Stimulated activated CD8-positive, alpha-beta memory T cell treated with anti-CD3 and anti-CD28 coated beads, Interleukin-4, amount 100 ng/mL, for 4 hours (primary cell): ENCODE measurements at places on chromosomes 4 and X.

- no peak for DNase-seq
These were observed 375 bp downstream of the FGFR3 start for GRCh38 chr4:1793496-1793840.

DNA sequence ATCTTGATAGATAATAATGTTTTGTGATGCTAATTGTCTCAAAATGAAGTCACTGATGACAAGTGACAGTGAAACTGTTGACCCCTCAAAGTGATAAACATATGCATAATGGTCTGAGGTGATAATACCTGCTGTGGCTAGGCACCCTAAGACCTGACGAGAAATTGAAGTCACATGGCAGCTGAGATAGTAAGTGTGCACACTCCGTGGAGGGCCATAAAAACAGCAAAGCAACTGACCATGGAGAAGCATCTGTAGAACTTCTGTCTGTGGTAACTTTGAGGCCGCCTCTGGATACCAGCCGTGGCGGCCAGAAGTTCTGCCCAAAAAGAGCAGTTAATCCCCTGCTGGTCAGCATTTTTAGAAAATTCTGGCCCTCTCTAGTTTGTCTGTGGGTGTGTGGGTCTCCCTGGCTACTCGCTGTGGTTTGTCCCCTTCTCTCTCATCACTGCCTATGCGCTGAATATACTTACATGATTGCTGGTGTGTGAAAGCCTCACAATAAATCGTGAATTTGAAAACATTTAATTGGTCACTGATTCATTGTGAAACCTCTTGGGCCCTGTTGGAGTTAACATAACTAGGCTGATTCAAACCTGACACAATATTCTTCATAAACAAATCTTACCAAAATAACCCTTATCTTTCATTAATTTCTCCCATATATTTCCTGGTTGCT is 50.6 kb downstream of the CCDC149 start:
- DNase-seq: no peak

GRCh38 chrX:15043538-15043937 is 170.3 kb downstream of the MOSPD2 start:
- DNase-seq: no peak

DNA sequence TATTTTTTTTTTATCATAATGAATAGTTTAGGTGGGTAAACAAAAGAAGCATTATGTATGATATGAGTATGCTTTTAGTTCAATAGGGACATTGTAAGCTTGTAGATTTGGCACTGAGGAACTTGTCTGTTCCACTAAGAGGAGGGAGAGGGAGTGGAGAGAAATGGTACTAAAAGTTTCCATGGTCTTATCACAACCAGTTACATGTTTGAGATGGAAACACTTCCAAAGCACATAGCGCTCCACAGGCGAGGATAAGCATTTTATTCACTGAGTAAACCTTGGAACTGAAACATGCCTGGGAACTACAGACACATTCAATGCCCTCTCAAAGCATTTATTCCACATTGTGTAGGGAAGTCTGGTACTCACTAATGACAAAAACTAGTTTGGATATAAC is 15.5 kb downstream of the MYOZ2 start:
- no peak for DNase-seq

GRCh38 chr4:112109360-112110058 is 35.7 kb upstream of the FAM241A start:
- no peak for DNase-seq

- no peak for DNase-seq
These were observed 123.5 kb upstream of the WDR1 start for GRCh38 chr4:10239982-10240654.

GRCh38 chrX:2707334-2707760 is 16.3 kb downstream of the CD99 start:
- DNase-seq: no peak

DNA sequence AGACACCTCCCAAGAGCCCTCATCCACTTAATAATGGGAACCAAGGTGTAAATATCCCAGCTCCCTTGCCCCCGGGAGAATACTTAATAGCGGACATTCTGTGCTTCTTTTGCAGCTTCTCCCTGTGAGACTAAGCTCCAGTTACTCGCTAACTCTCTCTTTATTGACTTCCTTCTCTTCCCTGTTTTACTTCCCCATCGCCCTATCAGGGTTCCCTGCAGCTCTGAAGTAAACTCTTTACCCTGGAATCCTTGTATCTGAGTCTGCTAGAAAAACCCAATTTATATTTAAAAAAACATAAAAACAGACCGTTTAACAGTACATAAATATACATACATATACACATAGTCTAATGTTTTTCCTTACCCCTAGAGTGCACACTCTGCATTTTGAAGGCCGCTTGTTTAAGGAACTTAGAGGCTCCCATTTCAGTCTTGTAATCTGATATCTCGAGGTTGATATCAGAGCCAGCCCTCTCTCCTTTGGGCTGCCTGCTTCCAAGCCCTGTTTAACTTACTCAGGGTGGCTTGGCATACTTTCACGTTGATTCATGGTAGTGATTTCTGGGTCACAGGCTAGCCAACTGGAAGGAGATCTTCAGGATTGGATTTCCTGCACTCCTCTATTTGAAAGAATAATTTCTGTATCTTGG is 177.4 kb upstream of the SCML1 start:
- DNase-seq: no peak

GRCh38 chrX:97909245-97909644 is 1025.5 kb downstream of the RPA4 start:
- no peak for DNase-seq

GRCh38 chr4:161133586-161134276 is 1030.1 kb downstream of the FSTL5 start:
- DNase-seq: no peak

GRCh38 chrX:148574237-148574973 is 74.0 kb downstream of the AFF2 start:
- DNase-seq: no peak

GRCh38 chr4:26685250-26685649 is 101.4 kb downstream of the TBC1D19 start:
- DNase-seq: no peak

DNA sequence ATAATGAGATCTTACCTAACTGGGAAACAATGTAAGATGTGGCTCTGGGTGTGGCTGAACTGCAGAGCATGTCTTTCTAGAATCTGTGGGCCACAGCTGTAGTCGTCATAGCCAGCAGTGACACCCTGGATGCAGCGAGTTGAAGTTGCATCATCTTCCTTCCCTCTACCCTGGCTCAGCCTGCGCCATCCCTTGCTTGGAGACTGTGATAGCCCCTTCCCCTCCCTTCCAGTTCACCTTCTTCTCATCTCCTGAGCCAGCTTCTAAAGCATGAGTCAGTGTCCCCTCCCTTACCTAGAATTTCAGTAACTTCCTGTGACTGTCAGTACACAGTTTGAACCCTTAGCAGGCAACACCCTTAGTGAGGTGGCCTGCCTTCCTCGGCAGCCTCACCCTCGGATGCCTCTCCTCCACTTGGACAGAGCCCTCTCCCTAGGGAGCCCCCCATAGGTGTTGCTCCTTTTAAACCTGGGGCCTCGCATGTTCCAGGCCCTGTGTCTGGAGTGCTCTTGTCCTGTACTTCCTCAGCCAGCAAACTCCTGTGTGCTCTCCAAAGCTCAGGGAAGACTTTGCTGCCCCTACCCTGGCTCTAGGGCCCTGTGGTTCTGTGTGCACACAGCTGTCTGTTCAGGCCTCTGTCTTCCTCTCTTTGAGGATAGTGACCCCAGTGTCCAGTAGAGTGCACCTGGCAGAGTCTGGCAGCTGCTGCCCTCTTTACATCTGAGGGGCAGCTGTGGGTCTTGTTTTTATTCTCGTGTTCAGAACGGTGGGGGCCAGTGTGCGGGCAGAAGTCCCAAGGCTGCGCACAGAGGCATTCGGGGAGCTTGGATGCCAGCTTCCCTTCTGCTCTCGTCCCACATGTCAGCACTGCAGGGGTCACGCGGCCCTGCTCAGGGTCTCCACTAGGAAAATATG is 43.7 kb upstream of the TADA2B start:
- no peak for DNase-seq

DNA sequence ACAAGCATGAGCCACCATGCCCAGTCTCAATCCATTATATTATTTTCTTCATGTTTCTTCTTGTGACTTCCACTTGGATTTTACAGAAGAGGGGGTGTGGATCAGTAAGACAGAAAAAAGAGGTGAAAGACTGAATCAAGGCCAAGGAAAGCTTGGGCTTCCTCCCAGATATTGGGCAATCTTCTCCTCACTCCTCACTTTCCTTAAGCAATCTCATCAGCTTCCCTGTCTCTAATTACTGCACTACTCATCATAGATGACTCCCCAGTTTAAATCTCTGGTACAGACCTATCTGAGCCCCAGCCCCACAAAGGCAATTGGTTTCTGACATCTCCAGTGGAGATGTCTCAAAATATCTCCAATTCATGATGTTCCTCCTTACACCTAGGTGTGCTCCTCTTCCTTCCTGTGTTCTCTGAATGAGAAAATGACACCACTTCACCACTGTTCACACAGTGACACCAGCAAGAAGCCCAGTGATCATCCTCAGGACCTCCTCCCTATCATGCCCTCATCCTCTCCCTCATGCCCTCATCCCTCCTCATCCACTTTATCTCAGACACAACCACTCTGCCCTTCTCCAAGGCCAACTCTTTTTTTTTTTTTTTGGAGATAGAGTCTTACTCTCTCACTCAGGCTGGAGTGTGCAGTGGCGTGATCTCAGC is 44.8 kb upstream of the HERC6 start:
- DNase-seq: no peak

DNA sequence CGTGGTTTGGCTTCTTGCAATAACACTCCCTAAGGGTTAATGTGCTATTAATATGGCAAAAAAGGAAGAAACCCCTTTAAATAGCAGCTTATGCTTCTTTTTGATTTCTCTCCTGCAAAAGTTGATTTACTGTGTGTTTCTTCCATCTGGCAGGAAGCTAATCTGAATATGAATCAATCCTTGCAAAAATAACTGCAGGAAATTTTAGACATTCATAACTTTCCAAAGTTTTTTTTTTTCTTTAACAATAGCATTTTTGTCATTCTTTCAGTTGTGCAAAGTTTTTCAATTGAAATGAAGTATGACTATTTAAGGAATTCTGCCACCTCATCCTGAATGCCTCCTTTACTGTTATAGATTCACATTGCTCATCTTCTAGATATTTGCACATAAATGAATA is 115.6 kb downstream of the SPANXA1 start:
- no peak for DNase-seq

DNA sequence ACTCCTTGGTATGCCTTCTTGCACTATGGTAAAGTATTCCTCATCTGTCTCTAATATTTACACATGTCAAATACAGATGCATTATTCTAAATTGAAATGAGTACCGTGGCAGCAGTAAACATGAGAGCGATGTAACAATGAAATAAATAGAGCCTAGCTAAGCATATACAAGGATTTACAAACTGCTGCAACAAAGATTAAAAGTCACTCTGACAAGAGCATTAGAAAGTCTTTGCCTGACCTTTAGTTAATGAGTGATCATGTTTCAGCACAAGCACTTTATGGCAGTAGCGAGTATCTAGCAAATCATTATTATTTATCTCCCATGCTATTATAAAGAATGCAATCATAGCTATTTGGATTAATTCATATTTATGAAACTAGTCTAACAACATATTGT is 547.0 kb upstream of the NDST4 start:
- DNase-seq: no peak

- no peak for DNase-seq
These were observed 18.0 kb downstream of the RPS3A start for GRCh38 chr4:151117371-151117962.

- no peak for DNase-seq
These were observed 1.2 kb downstream of the SLC10A3 start for GRCh38 chrX:154489182-154489581.

GRCh38 chrX:104193485-104193884 is 27.2 kb downstream of the FAM199X start:
- DNase-seq: no peak

DNA sequence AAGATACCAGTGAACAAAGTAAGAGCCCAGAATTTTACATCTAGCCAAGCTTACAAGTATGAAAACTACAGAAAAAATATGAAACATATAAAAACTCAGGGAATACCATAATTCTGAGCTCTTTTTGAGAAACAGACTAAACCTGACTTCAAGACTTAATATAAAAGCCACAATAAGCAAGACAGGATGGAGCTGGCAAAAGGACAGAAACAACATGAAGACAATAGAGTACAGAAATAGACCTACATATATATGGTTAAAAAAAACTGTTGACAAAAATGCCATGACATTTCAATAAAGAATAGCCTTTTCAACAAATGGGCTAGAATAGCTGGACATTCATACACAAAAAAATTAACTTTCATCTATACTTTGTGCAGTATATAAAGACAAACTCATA is 49.4 kb downstream of the UBA6 start:
- DNase-seq: no peak

- no peak for DNase-seq
These were observed 76.5 kb upstream of the BOD1L1 start for GRCh38 chr4:13704035-13704434.

DNA sequence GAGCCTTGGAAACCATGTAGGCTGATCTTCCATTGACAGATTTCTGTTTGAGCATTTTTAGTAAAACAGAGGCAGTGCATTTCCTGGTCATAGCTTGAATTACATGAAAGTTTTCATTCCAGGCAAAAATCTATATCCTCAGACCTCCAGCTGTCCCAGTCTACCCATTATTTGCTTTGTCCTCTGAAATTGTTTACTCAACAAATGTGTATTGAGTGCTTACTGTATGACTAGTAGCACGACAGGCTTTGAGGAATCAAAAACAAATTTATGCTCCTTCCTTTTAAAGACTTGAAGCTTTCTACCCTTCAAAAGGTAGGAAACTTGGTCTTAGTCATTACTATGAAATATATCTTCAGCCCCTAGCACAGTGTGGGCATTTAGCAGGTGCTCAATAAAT is 307.9 kb upstream of the IGFBP7 start:
- DNase-seq: no peak

DNA sequence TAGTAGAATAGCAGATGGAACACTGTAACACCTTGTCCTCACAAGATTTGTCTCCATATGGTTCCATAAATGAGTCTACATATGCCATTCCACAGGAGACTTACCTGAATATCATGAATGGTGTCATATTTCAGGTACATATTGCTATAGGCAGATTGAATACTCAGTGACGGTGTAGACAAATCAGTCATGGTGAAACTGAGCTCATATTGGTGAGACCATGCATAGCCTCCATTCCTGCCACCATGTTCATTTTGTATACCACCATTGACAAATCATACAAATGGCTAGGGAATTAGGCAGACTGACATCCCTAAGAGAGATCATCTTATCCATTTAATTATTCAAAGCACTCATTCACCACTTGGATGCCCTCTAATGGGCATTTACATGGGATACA is 38.0 kb upstream of the SPP1 start:
- DNase-seq: no peak
